Ovary (tissue), 10 donors: ENCODE measurements at places on chromosomes 5 and 9.

DNA sequence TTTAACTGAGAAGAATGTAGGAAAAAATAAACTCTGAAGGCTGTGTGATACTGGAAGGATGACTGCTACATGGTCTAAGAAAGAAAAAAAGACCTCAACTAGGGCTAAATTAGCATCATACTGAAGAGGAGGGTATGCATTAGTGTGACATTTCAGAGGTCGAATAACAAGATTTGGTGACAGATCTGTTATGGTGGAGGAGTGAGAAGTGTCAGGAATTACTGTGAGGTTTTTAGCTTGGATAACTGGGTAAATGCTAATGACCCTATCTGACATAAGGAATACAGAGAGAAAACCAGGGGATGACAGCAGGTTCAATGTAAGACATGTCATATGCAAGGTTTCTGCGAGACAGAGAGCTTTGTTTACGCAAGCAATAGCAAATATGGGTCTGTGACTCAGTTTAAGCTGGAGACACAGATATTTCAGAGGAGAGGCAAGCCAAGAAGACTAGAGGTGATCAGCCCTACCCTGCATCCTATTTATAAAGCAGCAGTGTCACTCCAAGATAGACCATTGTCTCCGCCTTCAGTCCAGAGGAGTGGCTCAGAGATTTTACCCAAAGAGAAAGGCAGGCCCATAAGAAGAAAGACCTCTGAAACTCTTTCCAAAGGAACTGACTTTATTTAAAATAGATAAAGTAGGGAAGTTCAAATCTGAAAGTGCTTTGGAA, 44.3 kb downstream of the FBN2 start:
- H3K4me3 ChIP-seq = no peak overlapping the region
- peaks cover 1% of the 10 kb centered on the region for H3K4me1 ChIP-seq
- no peaks in the 10 kb centered on the region for H3K27me3 ChIP-seq
- no peaks in the 10 kb centered on the region for H3K36me3 ChIP-seq

GRCh38 chr5:93601802-93602155, 18.8 kb downstream of the NR2F1 start:
- no peak overlapping the region for H3K27ac ChIP-seq
- no peak for DNase-seq
- H3K36me3 ChIP-seq = no peaks in the 10 kb centered on the region
- no peaks in the 10 kb centered on the region for H3K27me3 ChIP-seq
- no peak overlapping the region for H3K4me3 ChIP-seq

DNA sequence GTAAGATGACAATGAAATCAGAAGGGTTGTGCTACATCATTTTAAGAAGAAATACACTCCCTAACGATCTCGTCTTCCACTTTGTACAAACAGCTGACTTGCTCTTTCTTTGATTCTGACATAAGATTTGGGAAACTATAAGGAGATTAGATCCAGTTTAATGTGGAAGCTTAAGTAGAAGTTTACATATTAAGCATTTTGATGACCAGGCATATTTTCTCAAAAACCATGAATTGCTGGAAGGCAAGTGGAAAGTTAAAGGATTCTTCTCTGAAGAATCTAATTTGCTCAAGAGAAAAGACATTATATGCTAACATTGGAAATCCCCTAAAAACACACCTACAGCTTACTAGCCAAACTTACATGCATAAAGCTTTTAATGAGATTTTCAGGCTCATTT, 531.9 kb upstream of the PTPRD start:
- no peak overlapping the region for H3K4me3 ChIP-seq
- no peaks in the 10 kb centered on the region for H3K36me3 ChIP-seq
- no peak for DNase-seq
- no peak overlapping the region for H3K27ac ChIP-seq
- no peaks in the 10 kb centered on the region for H3K27me3 ChIP-seq
- no peaks in the 10 kb centered on the region for H3K4me1 ChIP-seq

DNA sequence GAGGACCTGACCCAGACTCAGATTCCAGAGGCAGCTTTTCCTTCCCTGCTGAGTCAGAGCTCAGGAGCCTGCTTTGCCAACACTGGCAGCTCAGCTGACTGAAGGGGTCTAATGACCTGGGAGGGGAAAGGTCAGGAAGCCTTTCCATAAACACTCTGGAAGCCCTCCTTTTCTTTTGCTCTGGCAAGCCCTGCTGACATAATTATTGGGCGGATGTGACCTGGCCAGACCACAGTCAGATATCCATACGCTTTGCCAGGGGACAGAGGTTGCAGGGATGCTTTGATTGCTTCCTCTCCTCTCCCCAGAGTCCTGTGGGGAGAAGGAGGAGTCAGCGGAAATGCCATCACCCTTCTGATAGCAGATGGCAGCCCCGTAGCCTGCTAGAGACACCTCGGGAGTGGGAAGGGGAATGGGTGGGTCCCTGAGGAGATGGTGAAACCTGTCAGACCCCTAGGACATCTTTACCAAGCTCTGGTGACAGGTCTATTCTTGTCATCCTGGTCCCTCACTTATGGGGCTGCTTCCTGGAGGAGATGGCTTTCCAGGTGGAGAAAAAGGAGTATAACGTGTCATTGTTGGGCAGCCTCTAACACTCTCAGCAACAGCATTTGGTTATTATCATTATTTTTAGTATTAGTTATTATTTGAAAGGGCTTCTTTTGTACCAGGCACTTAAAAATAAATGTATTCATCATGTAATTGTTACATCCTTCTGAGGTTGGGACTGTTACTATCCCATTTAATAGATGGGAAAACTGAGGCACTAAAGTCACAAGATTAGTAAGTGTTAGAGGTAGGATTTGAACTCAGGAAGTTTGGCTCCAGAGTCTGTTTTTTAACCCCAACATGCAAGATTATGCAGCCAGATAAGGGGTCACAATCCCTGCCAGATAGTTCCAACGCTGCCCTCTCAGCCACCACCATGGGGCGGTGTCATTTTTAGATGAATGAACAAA, 11.6 kb downstream of the COL27A1 start:
- no peak overlapping the region for H3K4me3 ChIP-seq
- H3K36me3 ChIP-seq = no peaks in the 10 kb centered on the region
- peaks cover 16% of the 10 kb centered on the region for H3K4me1 ChIP-seq
- no peak overlapping the region for H3K27ac ChIP-seq

DNA sequence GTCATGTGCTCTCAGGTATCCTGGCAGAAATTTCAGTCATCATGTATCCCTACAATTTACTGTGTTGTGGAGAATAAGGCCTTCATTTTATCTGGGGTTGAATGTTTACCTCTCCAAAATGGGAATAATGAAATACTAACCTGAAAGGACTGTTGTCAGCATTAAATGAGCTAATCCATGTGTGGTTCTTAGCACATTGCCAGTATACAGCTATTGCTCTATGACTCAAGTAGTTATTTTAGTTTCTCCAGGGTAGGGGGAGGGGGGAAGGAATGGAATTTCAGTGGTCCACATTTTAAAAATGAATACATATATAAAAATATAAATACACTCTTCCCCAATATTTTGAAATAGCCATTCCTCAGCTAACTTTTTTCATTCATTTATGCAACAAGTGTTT, 3.5 kb downstream of the PAM start:
- H3K4me3 ChIP-seq = no peak overlapping the region
- H3K4me1 ChIP-seq = peaks cover 12% of the 10 kb centered on the region
- no peaks in the 10 kb centered on the region for H3K36me3 ChIP-seq
- H3K27me3 ChIP-seq = no peaks in the 10 kb centered on the region
- H3K27ac ChIP-seq = no peak overlapping the region

GRCh38 chr9:108860764-108861163, 1.3 kb upstream of the ACTL7A start:
- no peaks in the 10 kb centered on the region for H3K27me3 ChIP-seq
- no peaks in the 10 kb centered on the region for H3K36me3 ChIP-seq
- no peak for DNase-seq
- no peak overlapping the region for H3K27ac ChIP-seq
- H3K4me3 ChIP-seq = no peak overlapping the region

DNA sequence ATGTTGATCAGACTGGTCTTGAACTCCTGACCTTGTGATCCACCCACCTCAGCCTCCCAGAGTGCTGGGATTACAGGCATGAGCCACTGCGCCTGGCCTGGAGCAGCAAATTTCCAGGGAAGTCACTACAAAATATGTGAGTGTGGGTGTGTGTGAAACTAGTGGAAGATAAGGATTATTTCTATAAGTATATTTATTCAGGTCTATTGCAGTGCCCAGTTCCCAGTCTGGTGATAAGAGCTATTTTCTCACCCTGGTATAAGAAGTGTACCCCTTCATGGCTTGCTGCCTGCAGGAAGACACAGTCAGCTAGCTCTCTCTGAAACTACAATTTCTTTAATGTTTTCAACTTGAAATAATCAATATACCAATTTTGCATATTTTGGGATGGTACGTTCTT, 37.1 kb downstream of the TARS1 start:
- H3K36me3 ChIP-seq = no peaks in the 10 kb centered on the region
- DNase-seq = no peak
- H3K27me3 ChIP-seq = no peaks in the 10 kb centered on the region
- no peak overlapping the region for H3K4me3 ChIP-seq
- no peaks in the 10 kb centered on the region for H3K4me1 ChIP-seq
- no peak overlapping the region for H3K27ac ChIP-seq

DNA sequence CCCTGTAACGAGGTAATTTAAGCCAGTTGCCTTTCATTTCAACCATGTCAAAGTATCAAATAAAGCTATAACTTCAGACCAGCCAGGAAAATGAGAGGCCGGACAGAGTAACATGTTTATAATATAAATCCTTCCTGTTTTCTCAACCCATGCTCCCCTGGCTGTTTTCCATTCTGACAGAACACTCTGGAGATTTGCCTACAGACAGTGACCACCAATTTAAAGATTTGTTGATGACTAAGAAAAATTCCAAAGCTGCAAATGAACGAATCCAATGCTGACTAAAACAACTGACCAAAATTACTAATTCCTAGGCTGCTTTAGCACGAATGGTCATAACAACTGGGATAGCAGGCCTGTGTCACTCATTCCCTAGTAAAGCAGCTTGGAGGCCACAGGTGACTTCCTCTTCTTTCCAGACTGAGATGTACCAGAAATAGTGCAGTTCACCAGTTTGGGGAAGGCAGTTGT, 141.4 kb downstream of the AOPEP start:
- H3K27ac ChIP-seq = peak overlapping the region; percentile 9
- peaks cover 18% of the 10 kb centered on the region for H3K4me1 ChIP-seq
- no peak overlapping the region for H3K4me3 ChIP-seq
- no peaks in the 10 kb centered on the region for H3K36me3 ChIP-seq
- DNase-seq = no peak

GRCh38 chr5:167730121-167730520, 561.3 kb upstream of the WWC1 start:
- H3K36me3 ChIP-seq = no peaks in the 10 kb centered on the region
- DNase-seq = no peak
- H3K27ac ChIP-seq = no peak overlapping the region

- H3K4me1 ChIP-seq = no peaks in the 10 kb centered on the region
- no peak overlapping the region for H3K4me3 ChIP-seq
- H3K36me3 ChIP-seq = no peaks in the 10 kb centered on the region
- DNase-seq = no peak
Observed at GRCh38 chr5:79518718-79519117, 4.8 kb upstream of the HOMER1 start.

GRCh38 chr5:147510885-147511284, 1.0 kb upstream of the DPYSL3 start:
- no peaks in the 10 kb centered on the region for H3K36me3 ChIP-seq
- no peaks in the 10 kb centered on the region for H3K27me3 ChIP-seq
- no peak for DNase-seq
- H3K4me3 ChIP-seq = no peak overlapping the region
- H3K4me1 ChIP-seq = peaks cover 1% of the 10 kb centered on the region

GRCh38 chr5:96318569-96319110, 114.4 kb downstream of the PCSK1 start:
- no peak for DNase-seq
- no peak overlapping the region for H3K4me3 ChIP-seq
- no peaks in the 10 kb centered on the region for H3K4me1 ChIP-seq
- no peak overlapping the region for H3K27ac ChIP-seq

DNA sequence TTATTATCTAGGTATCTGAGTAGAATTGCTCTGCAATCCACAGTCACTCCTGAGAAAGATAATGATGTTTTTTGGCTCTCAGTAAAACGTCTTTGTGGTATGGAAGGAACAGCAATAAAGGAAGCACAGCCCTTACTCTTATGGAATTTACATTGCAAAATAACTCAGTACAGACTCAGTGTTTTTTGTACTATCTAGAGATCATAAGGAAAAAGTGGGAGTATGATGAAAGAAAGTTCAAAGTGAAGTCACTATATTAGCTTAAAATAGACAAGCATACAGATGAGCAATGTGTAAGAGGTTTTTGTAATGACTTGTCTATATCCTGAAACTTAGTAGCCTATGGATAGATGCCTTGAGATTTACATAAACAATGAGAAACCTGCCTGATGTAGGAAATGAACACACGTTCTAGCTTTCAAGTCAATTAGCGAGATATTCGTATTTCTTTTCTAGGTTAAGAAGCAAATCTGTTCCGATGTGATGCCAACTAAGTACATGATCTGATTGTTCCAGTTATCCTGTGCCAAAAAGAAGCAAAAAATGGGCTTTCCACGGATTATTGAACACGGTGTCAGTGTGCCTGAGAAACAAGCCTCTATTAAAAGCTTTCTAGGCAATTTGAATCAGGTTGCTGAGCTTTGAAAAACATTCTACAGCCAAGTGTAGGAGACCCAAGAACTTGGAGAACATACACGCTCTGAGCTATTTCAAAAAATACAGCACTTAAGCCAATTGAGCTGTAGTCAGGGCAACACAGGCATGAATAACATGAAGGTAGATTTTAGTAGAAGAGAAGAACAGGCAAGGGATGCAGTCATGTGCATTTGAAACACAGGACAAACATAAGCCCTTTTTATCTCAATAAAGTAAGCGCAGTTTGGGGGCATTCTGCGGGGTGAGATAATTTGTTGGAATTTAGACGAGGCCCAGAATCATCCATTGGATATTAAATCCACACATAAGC, 86.3 kb upstream of the TAF11L2 start:
- no peaks in the 10 kb centered on the region for H3K36me3 ChIP-seq
- no peaks in the 10 kb centered on the region for H3K27me3 ChIP-seq
- no peak for DNase-seq

DNA sequence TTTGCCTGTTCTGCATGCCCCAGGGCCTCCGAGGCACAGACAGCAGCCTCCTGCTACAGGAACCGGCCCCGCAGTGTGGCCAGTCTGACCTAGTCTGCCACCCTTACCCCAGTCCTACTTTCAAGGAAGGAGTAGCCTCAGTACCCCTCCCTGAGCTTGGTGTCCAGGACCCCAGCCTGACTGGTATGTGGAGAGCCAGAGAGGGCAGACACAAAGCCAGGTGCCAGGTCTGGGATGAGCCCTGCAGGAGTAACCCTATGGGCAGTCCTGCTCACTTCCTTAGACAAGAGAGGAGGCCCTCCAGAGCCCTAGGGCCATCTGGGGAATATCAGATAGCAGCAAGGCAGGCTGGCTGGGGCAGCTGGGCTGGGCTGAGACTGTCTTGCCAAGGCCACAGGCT, 67.8 kb downstream of the NRG2 start:
- H3K4me1 ChIP-seq = no peaks in the 10 kb centered on the region
- DNase-seq = no peak
- H3K4me3 ChIP-seq = no peak overlapping the region
- H3K27me3 ChIP-seq = no peaks in the 10 kb centered on the region
- H3K27ac ChIP-seq = no peak overlapping the region

GRCh38 chr5:157485811-157486210, 25.8 kb downstream of the NIPAL4 start:
- DNase-seq = no peak
- H3K27me3 ChIP-seq = no peaks in the 10 kb centered on the region
- H3K27ac ChIP-seq = no peak overlapping the region
- no peaks in the 10 kb centered on the region for H3K36me3 ChIP-seq
- no peaks in the 10 kb centered on the region for H3K4me1 ChIP-seq
- no peak overlapping the region for H3K4me3 ChIP-seq
